Airway epithelial cell (primary cell): ENCODE measurements at places on chromosomes 3 and 15. TPM values are rescaled to one million over a fixed set of nuclear protein-coding genes. Genes with fewer than 3 reads are reported as not detected.

TRAK1 gene
- total RNA-seq, result 24.5 and 41.7 TPM in 2 replicates

ZFYVE19 gene
- 39.2 and 39.7 TPM in 2 replicates for total RNA-seq

KLHL24 gene
- 11.2 and 23.0 TPM in 2 replicates for total RNA-seq

COL7A1 gene
- 294 and 341 TPM in 2 replicates for total RNA-seq

PLCL2 gene
- 0.46 and 0.85 TPM in 2 replicates for total RNA-seq

GPR149 gene
- not detected in 2 replicates for total RNA-seq

DNAH1 gene
- total RNA-seq, result 0.42 and 0.46 TPM in 2 replicates

NR1I2 gene
- not detected in 2 replicates for total RNA-seq

ASB14 gene
- total RNA-seq, result not detected in 2 replicates

TRH gene
- not detected in 2 replicates for total RNA-seq

PLAAT1 gene
- 1.6 and 2.0 TPM in 2 replicates for total RNA-seq

NUP210 gene
- total RNA-seq, result 0.21 TPM in 1 of 2 replicates, not detected in the other

SKOR1 gene
- total RNA-seq, result 0.19 TPM in 1 of 2 replicates, not detected in the other

GOLGA8G gene
- not detected in 2 replicates for total RNA-seq

GOLGA6L4 gene
- total RNA-seq, result 0.42 and 0.46 TPM in 2 replicates
